Activated CD4-positive, alpha-beta T cell treated with anti-CD3 and anti-CD28 coated beads for 1 hour (primary cell): ENCODE measurements at places on chromosomes 16 and 17.
A peak's percentile ranks its signal among the peaks of the same experiment; 100 is the strongest.

DNA sequence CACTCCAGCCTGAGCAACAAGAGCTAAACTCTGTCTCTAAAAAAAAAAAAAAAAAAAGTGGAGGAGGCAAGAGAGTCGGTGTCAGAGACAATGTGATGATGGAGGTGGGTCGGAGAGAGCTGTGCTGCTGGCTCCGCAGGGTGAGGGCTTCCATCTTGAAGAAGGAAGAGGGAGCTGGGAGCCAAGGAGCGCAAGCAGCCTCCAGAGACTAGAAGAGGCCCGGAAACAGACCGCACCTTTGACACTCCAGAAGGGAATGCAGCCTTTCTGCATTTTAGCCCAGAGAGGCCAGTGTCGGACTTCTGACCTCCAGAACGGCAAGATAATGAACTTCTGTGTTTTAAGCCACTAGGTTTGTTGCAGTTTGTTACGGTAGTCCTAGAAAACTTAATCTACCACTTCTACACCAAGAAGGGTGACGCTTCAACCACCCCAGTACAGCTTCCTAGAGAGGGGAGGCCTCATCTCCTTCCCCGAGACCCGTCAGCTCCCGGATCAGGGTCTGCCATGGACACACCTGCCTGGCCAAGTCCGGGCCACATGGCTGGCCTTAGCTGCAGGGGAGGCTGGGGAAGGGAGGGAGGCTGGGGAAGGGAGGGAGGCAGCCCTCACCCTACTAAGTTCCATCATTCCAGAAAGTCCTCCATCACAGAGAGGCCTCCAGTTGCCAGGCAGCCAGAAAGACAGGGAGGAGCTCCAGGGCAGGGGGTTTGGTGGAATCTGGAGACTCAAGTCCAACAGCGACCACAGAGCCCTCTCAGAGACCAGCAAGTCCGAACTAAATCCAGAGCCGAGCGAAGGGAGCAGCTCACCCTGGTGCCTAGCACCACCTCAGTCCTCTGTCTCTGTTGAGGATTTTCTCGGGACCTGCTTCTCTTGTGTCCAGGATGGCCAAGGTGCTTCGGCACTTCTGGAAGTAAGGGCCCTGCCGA is 13.2 kb upstream of the RBFOX3 start:
- DNase-seq = no peak

DNA sequence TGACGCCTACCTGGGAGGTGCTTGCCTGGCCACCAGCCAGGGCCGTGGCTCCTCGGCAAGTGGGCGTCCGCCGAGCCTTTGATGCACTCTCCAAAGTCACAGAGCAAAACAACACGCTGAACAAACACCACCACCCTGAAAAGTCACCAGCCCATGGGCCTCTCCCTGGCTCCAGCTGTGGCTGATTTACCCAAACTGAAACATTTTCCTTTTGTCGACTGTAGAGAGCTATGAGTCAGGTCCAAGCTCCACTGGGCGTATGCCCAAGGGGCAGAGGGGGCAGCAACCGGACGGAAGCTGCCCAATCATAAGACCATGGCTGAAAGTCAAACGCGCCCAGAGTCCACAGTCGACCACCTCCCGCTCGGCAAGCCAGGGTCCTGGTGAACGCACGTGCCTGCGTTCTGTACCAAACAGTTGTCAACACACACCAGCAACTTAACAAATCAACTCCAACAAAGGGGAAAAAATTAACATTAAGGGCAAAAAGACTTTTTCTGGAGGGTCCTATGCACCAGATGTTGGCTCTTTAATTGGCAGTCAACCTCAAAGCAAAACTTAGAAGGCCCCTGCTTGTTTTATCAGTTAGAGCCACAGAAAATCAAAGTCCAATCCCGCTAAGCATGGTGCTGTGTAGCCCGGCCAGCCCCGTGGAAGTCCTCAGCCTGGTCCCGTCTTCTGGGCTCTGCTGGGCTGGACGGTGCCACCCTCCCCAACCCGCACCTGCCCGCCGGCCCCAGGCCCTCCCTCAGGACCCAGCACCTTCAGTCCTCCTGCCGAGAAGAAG is 47.3 kb downstream of the TBC1D16 start:
- no peak for DNase-seq

GRCh38 chr17:1972487-1973160 is 52.5 kb downstream of the RTN4RL1 start:
- DNase-seq = no peak

DNA sequence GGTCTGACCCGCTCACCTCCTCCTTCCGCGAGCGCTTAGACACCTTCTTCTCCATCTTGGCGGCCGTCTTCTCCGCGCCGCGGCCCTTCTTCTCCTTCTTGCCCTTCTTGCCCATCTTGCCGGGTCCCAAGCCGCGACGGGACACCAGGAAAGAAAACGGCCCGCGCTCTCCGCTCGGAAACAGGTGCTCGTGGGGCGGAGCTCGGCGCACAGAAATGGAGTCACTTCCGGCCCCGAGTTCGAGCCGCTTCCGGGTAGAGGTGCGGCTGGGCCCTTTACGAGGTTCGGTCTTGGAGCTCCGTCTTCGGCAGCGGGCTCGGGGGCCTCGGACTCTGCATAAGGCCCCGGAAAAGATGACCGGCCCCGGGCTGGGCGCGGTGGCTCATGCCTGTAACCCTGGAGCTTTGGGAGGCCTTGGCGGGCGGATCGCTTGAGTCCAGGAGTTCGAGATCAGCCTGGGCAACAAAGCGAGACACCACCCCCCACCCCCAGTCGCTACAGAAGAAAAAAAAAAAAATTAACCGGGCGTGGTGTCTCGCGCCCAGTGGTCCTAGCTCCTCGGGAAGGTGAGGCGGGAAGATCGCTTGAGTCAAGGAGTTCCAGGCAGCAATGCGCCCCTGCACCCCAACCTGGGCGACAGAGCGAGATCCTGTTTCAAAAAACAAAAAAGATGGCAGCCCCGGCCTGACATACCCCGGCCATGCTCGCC is at the start of gene KLHDC4:
TSS of gene KLHDC4 (minus strand) at position 211 of the 709 bp plus-strand sequence. CDS start at position 115, 96 bp downstream.
- peak; percentile 84 for DNase-seq

DNA sequence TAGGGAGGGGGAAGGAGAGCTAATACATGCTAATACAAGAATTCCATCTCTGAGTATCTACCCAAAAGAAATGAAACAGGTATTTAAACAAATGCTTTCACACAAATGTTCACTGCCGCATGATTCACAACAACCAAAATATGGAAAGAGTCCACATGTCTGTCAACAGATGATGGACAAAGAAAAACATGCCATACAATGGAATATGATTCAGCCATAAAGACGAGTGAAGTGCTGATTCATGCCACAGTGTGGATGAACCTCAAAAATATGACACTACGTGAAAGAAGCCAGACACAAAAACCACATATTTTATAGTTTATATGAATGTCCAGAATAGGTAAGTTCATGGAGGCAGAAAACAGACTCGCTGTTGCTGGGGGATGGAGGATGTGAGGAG is 321.4 kb downstream of the FOXL1 start:
- no peak for DNase-seq

DNA sequence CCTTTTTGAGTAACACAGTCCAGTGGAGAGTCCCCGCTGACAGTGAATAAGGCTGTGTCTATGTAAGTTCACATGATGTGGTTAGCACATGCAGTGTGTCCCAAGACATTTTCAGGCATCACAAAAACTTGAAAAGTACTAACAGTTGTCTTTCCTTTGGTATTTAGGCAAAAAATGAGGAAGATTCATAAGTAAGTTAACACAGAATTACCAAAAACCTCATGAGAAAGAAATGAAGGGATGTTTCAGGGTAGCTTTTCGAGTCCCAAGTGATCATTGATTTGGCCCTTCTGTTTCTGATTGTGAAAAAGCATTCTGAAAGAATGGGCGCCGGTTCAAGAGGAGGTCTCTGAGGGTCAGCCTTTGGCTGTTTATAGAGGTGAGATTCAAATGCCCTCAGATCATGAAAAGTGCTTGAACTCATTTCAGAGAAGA is 529 bp upstream of the ASPA start:
- no peak for DNase-seq

DNA sequence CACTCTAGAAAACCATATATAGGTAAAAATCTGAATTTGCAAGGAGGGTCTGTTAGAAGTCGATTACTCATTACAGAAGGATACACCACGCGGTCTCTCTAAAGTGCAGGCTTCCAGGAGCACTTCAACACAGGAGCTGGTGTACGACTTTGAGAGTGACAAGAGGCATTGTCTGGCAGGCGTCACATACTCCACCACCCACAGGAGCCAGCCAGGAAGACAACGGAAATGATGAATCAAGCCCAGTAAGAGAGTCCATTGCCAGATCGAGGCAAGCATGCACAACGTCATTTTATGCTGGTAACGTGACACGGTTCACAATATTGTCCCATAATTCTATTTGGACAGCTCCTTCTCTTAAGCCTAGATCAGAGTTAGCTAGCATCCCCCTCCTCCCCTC is 15.0 kb upstream of the CACNG4 start:
- no peak for DNase-seq

GRCh38 chr16:12876778-12877177 is 24.6 kb upstream of the SHISA9 start:
- no peak for DNase-seq

DNA sequence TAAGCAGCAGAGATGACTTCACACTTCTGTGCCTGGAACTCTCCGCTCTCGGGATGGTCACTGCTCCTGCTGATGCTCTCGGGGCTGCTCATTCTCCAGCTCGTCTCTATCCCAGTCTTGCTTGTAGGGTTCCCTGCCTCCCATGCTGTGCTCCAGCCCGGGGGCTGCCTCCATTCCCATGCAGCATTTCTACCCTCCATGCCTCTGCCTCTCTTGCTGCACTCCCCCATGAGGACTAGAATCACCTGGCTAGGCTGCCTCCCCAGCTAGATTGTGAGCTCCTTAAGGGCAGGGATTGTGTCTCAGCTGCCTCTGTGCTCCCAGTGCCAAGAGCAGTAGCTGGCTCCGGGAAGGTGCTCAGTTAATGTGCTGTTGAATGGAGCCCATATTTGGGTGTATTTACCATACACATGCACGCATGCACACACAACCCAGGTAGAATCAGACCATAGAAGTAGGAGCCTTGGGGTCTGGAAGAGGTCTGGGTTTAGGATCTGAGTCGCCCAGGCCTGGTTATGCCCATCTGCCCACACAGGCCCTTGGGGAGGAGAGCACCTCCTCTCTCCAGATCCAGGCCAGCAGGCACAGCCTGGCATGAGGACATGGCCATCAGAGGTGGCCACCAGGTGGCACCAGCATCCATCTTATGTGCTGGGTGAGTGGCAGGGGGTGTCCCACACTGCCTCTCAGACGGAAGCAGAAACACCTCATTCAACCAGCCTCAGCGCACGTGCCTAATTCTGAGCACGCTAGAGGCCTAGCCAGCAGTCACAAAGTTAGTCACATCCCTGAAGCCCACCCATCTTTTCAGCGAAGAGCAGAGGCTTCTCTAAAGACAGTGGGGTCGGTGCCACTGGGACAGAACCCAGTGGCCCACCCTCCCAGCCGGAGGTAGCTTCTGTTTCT is 9.3 kb downstream of the GIT1 start:
- DNase-seq = peak; percentile 85

- no peak for DNase-seq
Observed at GRCh38 chr16:1113489-1113888, 17.4 kb upstream of the C1QTNF8 start.

- DNase-seq = no peak
Observed at GRCh38 chr16:4608704-4608980, 6.0 kb downstream of the UBALD1 start.

DNA sequence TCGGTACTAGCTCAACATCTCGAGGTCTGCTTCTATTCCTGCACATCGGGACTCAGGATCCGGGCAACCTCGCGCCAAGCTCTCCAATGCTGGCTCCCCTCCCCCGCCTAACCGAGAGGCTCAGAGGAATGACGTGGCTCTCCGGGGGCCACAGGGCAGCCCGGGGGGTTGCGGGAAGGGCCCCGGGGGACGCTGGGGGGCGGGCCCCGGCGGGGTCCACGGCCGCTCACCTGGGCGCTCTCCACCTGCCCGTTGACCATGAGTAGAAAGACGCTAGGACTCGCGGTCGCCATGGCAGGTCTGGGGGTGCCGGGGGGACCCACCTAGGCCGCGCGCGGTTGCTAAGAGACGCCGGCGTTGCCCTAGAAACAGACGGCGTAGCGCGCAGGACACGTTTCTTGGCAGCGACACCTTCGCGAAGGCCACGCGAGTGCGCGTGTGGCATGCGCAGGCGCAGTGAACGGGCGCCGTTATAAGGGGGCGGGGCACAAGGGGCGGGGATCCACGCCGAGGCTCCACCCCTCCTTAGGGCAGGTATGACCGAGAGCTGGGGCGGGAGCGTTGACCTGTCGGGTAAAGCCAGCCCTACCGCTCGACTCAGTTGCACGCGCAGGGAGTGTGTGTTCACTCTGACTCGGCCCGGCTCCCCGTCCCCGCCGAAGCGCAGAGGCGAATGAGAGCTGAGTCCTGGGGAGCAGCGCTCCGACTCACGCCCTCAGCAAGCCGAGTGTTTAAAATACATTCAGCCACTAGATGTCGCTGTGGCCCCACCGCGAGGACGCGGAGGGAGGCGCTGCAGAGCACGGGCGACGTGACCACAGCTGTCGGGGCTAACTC is at the start of gene B9D1:
TSS of gene B9D1 (minus strand) at position 447 of the 837 bp plus-strand sequence. CDS start at position 293, 154 bp downstream.
- DNase-seq = peak; percentile 94

DNA sequence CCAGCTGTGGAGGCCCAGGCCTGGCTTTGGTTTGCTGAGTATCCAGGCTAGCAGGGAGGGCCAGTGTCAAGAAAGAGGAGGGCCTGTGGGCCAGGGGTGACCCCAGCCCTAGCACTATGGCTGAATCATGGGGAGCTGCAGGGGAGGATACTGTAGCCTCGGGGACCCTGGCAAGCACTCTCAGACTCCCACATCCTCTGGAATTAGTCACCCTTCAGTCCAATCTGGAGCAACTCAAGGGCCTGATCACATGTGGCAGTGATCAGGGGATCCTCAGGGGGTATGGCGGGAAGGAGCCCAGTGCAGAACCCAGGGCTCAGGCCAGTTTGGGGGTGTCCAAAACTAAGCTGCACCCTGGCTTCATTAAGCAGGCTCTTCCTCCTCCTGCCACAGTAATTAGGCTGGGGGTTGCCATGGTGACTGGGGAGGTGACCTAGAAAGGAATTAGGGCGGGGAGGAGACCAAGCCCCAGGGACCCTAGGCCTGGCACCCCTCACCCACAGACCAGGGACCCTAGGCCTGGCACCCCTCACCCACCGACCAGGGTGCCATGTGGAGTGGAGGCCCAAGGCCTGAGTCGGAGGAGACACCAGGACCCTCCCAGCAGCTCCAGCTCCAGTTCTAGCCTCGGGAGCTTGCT is 5.8 kb downstream of the NLGN2 start:
- DNase-seq = no peak

GRCh38 chr16:25135254-25135878 is 23.8 kb downstream of the LCMT1 start:
- DNase-seq = no peak

GRCh38 chr17:70636517-70637133 is 467.3 kb downstream of the KCNJ2 start:
- DNase-seq = no peak
